Placental epithelial cell (primary cell): ENCODE measurements at places on chromosomes 12 and 14. TPM values are rescaled to one million over a fixed set of nuclear protein-coding genes. Genes with fewer than 3 reads are reported as not detected.

Gene PRKAG1
- 72.2 and 74.6 TPM in 2 replicates for total RNA-seq

Gene DEGS2
- under 0.01 and 0.39 TPM in 2 replicates for total RNA-seq

Gene RDH12
- not detected in 2 replicates for total RNA-seq

Gene GNG2
- total RNA-seq: under 0.01 TPM in 1 of 2 replicates, not detected in the other

Gene OR11H6
- not detected in 2 replicates for total RNA-seq

Gene CTSG
- total RNA-seq: not detected in 2 replicates

Gene MDP1
- 15.3 and 15.6 TPM in 2 replicates for total RNA-seq

Gene DTX1
- total RNA-seq: not detected in 2 replicates

Gene RBP5
- total RNA-seq: 0.39 TPM in 1 of 2 replicates, not detected in the other

Gene RTL1
- total RNA-seq: not detected in 2 replicates

Gene CELA1
- not detected in 2 replicates for total RNA-seq

Gene OTX2
- not detected in 2 replicates for total RNA-seq

Gene PROX2
- not detected in 2 replicates for total RNA-seq

Gene MTRFR
- total RNA-seq: 9.5 and 12.2 TPM in 2 replicates

Gene KCNA5
- not detected in 2 replicates for total RNA-seq

Gene TROAP
- total RNA-seq: 2.7 and 7.6 TPM in 2 replicates

Gene PAH
- total RNA-seq: not detected in 2 replicates

Gene ERBB3
- total RNA-seq: 51.7 and 74.6 TPM in 2 replicates

Gene GTF2H3
- 16.5 and 57.6 TPM in 2 replicates for total RNA-seq

Gene SETD1B
- 7.6 and 9.0 TPM in 2 replicates for total RNA-seq

Gene NAV3
- 1.2 and 8.6 TPM in 2 replicates for total RNA-seq

Gene CLEC4C
- not detected in 2 replicates for total RNA-seq

Gene ASIC1
- 0.65 and 1.2 TPM in 2 replicates for total RNA-seq

Gene CIPC
- 11.8 and 13.0 TPM in 2 replicates for total RNA-seq

Gene TMEM121
- 3.3 and 3.9 TPM in 2 replicates for total RNA-seq

Gene TAS2R14
- total RNA-seq: 2.5 and 2.7 TPM in 2 replicates

Gene CBLN3
- 0.87 and 2.4 TPM in 2 replicates for total RNA-seq

Gene AQP2
- total RNA-seq: not detected in 2 replicates

Gene WDHD1
- total RNA-seq: 4.9 and 7.1 TPM in 2 replicates

Gene RHEBL1
- not detected in 2 replicates for total RNA-seq

Gene MDGA2
- 0.33 TPM in 1 of 2 replicates, not detected in the other for total RNA-seq

Gene GSG1
- 0.76 TPM in 1 of 2 replicates, not detected in the other for total RNA-seq

Gene SYNJ2BP
- 13.0 and 17.2 TPM in 2 replicates for total RNA-seq

Gene DAO
- not detected in 2 replicates for total RNA-seq

Gene BMAL2
- 1.2 and 1.6 TPM in 2 replicates for total RNA-seq

Gene MYO1H
- total RNA-seq: 0.76 and 1.2 TPM in 2 replicates

Gene WNT5B
- 7.9 and 12.6 TPM in 2 replicates for total RNA-seq
